HCT116 (cell line): ENCODE measurements at places on chromosomes 1 and 21. TPM values are rescaled to one million over a fixed set of nuclear protein-coding genes. Genes with fewer than 3 reads are reported as not detected.

Gene GATAD2B
- total RNA-seq: 50.2 TPM

DNA sequence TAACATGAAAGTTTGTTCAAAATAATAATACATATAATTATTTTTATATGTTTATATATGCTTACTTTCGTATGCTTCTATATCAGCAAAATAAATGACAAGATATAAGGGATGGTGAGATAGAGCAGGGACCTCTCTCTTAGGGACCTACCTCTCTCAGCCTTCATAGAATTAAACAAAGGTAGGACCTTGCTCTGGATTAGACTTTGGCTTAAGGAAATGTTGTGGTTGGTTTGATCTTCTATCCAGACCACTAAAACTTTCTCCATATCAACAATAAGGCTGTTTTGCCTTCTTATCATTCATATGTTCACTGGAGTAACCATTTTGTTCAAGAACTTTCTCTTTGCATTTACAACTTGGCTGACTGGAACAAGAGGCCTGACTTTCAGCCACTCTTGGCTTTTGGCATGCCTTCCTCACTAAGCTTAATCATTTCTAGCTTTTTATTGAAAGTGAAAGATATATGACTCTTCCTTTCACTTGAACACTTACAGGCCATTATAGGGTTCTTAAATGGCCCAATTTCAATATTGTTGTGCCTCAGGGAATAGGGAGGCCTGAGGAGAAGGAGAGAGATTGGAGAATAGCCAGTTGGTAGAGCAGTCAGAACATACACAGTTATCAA lies 14.4 kb downstream of the FRRS1 start:
- H3K27me3 ChIP-seq: no peaks in the 10 kb centered on the region
- no peak for DNase-seq
- H3K27ac ChIP-seq: no peak overlapping the region
- H3K4me1 ChIP-seq: peaks cover 58% of the 10 kb centered on the region
- no peak overlapping the region for H3K4me3 ChIP-seq

DNA sequence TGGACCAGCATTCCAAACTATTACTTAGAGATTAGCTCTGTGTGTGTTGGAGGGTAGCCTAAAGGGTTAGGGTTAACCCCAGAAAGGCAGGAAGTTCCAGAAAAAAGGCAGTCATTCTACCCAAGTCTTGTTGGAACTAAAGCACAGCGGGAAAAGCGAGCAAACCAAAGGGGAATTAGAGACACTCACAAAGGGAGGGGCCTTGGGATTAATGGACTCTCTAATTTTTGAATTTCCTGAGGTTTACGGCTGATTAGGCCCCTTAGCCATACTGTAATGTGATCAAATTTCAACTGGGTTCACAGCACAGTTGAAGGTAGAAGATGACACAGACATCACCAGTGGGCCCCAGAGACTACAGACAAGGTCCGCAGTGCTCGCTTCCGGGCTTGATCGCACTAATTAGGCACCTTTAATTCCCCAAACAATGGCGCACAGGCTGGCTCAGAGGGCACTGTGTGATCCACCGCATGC lies 28.3 kb downstream of the CAPZB start:
- no peak for DNase-seq
- H3K27ac ChIP-seq: no peak overlapping the region

DNA sequence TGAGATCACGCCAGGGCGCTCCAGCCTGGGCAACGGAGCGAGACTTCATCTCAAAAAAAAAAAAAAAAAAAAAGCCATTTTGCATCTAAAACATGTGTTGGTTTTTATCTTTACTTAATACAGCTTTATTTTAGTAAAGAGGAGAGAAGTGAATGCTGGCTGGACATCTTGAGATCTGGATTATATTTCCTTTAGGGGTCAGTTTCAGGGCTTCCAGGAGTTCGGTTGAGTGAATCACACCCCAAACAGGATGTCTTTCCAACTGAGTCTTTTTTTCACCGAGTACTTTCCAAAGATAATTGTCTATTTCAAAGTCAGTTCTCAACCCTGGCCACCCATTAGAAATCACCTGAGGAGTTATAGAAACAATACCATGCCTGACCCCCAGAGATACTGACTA lies 16.6 kb upstream of the IPP start:
- no peak overlapping the region for H3K4me3 ChIP-seq
- no peaks in the 10 kb centered on the region for H3K4me1 ChIP-seq
- DNase-seq: no peak
- no peaks in the 10 kb centered on the region for H3K36me3 ChIP-seq
- H3K27me3 ChIP-seq: no peaks in the 10 kb centered on the region

Gene DDOST
- total RNA-seq: 387 TPM

- DNase-seq: no peak
- no peak overlapping the region for H3K4me3 ChIP-seq
- no peak overlapping the region for H3K27ac ChIP-seq
- H3K36me3 ChIP-seq: no peaks in the 10 kb centered on the region
- H3K4me1 ChIP-seq: no peaks in the 10 kb centered on the region
- no peaks in the 10 kb centered on the region for H3K27me3 ChIP-seq
Observed at GRCh38 chr1:193462629-193463320, 276.4 kb upstream of the B3GALT2 start.

Gene OVAAL
- total RNA-seq: not detected

- H3K27ac ChIP-seq: no peak overlapping the region
- no peaks in the 10 kb centered on the region for H3K27me3 ChIP-seq
- H3K36me3 ChIP-seq: peaks cover 7% of the 10 kb centered on the region; the same call in 1 of the 2 replicates
- no peaks in the 10 kb centered on the region for H3K4me1 ChIP-seq
- no peak overlapping the region for H3K4me3 ChIP-seq
Observed at GRCh38 chr1:45968941-45969666, 163.3 kb downstream of the PIK3R3 start.

GRCh38 chr1:99181892-99182291 lies 82.4 kb upstream of the PLPPR4 start:
- no peaks in the 10 kb centered on the region for H3K27me3 ChIP-seq
- H3K4me3 ChIP-seq: no peak overlapping the region
- no peak for DNase-seq
- H3K4me1 ChIP-seq: peaks cover 2% of the 10 kb centered on the region; the same call in 1 of the 2 replicates
- no peak overlapping the region for H3K27ac ChIP-seq

Gene CLDN19
- not detected for total RNA-seq

Gene NUP210L
- total RNA-seq: 0.10 TPM

GRCh38 chr1:98388441-98388840 lies 273.1 kb upstream of the SNX7 start:
- no peak overlapping the region for H3K27ac ChIP-seq
- no peak overlapping the region for H3K4me3 ChIP-seq
- no peaks in the 10 kb centered on the region for H3K4me1 ChIP-seq
- no peaks in the 10 kb centered on the region for H3K36me3 ChIP-seq
- H3K27me3 ChIP-seq: no peaks in the 10 kb centered on the region

Gene MTMR11
- total RNA-seq: 10.5 TPM

GRCh38 chr1:10489291-10490055 lies 14.7 kb downstream of the PEX14 start:
- no peaks in the 10 kb centered on the region for H3K36me3 ChIP-seq
- DNase-seq: no peak
- H3K4me1 ChIP-seq: peaks cover 2% of the 10 kb centered on the region
- H3K27me3 ChIP-seq: no peaks in the 10 kb centered on the region
- no peak overlapping the region for H3K27ac ChIP-seq

DNA sequence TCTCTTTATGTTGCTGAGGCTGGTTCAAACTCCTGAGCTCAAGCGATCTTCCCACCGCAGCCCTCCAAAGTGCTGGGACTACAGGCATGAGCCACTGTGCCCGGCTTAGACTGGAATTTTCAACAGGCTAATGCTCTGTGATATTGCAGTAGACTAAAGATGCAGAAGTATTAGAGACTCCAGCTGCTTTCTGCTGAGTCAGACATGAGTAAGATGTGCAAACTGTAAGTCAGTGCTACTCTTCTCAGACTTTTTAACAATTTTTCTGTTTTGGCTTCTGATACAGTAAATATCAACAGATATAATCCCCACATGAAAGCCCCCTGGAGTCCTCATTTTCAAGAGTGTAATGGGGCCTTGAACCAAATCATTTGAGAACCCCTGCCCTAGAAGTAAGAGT lies 29.3 kb upstream of the NLRP3 start:
- H3K4me1 ChIP-seq: no peaks in the 10 kb centered on the region
- H3K27me3 ChIP-seq: no peaks in the 10 kb centered on the region
- DNase-seq: no peak

DNA sequence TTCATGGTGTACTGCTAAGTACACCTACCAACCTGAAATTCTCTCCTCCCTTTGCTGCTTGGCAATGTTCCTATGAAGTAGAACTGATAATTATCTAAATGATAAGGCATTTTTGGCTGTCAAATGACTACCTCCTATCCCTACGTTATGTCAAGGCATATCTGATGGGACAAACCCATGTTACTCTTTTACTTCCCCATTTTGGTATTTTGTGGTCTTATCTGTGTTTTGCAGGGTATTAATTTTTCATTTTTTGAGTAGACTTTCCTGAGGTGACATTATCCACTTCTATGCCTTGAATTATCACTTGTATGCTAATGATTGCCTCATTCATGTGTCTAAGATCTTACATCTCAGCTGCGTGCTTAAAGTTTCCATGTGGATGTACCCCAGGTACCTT lies 499.6 kb upstream of the B3GALT2 start:
- no peak for DNase-seq
- no peaks in the 10 kb centered on the region for H3K27me3 ChIP-seq
- no peak overlapping the region for H3K4me3 ChIP-seq
- no peaks in the 10 kb centered on the region for H3K4me1 ChIP-seq
- H3K36me3 ChIP-seq: no peaks in the 10 kb centered on the region

DNA sequence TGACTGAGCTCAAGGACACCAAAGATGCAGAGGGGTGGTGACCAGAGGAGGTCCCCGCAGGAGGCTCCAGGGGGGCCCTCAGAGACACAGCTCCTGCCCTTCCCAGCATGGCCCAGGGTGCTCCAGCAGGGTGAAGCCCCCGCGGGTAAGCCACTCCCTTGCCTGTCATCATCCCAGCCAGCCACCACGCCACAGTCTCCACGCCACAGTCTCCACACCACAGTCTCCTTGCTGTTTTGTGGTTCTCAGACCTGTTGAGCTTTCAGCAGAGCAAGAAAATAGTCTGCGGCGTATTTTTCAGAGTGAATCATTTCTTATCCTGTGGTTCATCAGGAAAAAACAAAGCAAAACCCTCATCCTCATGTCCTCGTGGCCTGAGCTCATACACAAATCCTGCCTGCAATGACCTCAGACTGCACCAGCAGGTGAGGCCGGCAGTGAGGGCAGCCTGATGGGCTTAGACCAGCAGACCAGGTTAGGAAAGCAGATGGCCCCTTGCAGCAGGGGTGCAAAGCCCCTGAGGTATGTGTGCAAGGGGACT lies 25.7 kb upstream of the ABCG1 start:
- no peak overlapping the region for H3K27ac ChIP-seq
- no peak for DNase-seq
- no peak overlapping the region for H3K4me3 ChIP-seq

GRCh38 chr1:84538599-84538998 lies 32.2 kb upstream of the GNG5 start:
- H3K27me3 ChIP-seq: no peaks in the 10 kb centered on the region
- no peaks in the 10 kb centered on the region for H3K36me3 ChIP-seq
- H3K4me3 ChIP-seq: no peak overlapping the region
- H3K27ac ChIP-seq: no peak overlapping the region
- DNase-seq: no peak

DNA sequence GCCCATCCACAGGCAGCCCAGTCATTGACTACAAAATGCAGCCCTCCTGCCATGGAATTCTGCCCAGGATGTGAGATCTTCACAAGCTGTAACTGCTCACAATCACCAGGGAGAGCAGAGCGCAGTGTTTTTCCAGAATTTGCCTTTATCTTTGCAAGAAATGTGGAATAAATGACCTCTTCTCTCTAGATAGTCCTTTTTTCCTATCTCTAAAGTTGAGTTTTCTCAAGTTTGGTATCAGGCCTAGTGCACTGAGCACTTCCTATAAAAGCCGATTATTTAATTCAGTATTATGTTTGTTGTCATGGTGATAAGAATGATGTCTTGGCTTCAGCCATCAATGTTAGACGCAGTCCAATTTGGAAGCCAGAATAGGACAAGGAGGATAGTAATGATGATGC lies 246.9 kb upstream of the IRF2BP2 start:
- no peak overlapping the region for H3K4me3 ChIP-seq
- H3K27me3 ChIP-seq: no peaks in the 10 kb centered on the region
- H3K36me3 ChIP-seq: no peaks in the 10 kb centered on the region
- DNase-seq: no peak
- no peaks in the 10 kb centered on the region for H3K4me1 ChIP-seq
- no peak overlapping the region for H3K27ac ChIP-seq

Gene DCLRE1B
- total RNA-seq: 13.4 TPM

Gene DMRTA2
- total RNA-seq: not detected

Gene RUNX1
- 33.5 TPM for total RNA-seq

- no peaks in the 10 kb centered on the region for H3K27me3 ChIP-seq
- no peak for DNase-seq
- no peak within 1 kb of the TSS for H3K4me3 ChIP-seq
- peaks cover 25% of the 10 kb centered on the region for H3K36me3 ChIP-seq
Observed at GRCh38 chr1:222736972-222737371, at the start of gene FAM177B. Gene FAM177B (plus strand): TSS chr1:222737202. CDS start chr1:222746546, 9,344 bp downstream.

GRCh38 chr1:25863486-25864262 lies 4.4 kb upstream of the AUNIP start:
- no peak for DNase-seq
- H3K27ac ChIP-seq: no peak overlapping the region
- no peaks in the 10 kb centered on the region for H3K27me3 ChIP-seq
- no peak overlapping the region for H3K4me3 ChIP-seq
- peaks cover 30% of the 10 kb centered on the region for H3K4me1 ChIP-seq

DNA sequence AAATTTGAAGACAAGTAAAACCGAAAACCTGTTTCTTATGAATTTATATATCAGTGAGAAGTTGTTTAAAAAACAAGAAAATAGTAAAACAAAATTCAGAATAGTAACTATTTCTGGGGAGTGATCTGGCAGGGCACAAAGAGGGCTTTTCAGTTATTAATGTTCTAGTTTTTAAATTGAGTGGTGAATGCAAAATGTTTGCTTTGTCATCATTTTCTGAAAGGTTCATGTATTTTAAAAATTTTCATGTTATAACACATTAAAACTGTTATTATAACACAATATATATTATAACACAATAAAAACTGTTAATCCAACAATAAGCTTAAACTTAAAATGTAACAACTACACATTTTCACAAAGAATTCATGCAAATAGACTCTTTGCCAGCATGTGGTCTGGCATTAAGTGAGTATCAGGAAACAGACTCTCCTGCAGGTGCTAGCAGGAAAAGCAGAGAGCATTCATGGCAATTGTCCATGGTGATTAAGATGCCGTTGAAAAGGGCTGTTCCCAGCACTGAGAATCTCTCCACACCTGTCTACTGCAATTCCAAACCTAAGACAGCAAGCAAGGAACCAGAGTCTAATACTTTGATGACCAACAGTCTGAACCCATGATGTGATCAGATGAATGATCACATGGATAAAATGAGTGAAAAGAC lies 204.9 kb downstream of the TBX15 start:
- H3K27ac ChIP-seq: no peak overlapping the region
- no peaks in the 10 kb centered on the region for H3K36me3 ChIP-seq
- H3K4me1 ChIP-seq: no peaks in the 10 kb centered on the region
- H3K4me3 ChIP-seq: no peak overlapping the region
- no peak for DNase-seq
- no peaks in the 10 kb centered on the region for H3K27me3 ChIP-seq

DNA sequence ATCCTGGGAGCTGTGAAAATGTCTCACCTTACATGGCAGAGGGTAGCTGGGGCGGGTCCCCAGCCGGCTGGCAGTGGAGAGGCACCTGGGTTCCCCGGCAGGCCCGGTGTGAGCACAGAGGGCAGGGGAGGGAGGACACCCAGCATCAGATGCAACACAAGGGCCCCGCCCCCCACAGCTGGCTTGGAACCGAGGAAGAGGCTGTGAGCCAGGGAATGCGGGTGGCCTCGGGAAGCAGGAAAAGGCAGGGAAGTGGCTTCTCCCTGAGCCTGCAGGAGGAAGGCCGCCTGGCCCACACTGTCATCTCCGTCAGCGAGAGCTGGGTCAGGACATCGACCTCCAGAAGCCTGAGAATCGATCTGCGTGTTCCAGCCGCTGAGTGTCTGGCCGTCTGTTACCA lies 87.3 kb downstream of the SIK1 start:
- H3K27me3 ChIP-seq: no peaks in the 10 kb centered on the region
- no peak for DNase-seq
- peaks cover 33% of the 10 kb centered on the region for H3K4me1 ChIP-seq
- H3K4me3 ChIP-seq: no peak overlapping the region
- H3K27ac ChIP-seq: no peak overlapping the region
